Mesothelial cell of epicardium (in vitro differentiated cells): ENCODE measurements at places on chromosomes 4 and X. TPM values are rescaled to one million over a fixed set of nuclear protein-coding genes. Genes with fewer than 3 reads are reported as not detected.
A peak's percentile ranks its signal among the peaks of the same experiment; 100 is the strongest.

DNA sequence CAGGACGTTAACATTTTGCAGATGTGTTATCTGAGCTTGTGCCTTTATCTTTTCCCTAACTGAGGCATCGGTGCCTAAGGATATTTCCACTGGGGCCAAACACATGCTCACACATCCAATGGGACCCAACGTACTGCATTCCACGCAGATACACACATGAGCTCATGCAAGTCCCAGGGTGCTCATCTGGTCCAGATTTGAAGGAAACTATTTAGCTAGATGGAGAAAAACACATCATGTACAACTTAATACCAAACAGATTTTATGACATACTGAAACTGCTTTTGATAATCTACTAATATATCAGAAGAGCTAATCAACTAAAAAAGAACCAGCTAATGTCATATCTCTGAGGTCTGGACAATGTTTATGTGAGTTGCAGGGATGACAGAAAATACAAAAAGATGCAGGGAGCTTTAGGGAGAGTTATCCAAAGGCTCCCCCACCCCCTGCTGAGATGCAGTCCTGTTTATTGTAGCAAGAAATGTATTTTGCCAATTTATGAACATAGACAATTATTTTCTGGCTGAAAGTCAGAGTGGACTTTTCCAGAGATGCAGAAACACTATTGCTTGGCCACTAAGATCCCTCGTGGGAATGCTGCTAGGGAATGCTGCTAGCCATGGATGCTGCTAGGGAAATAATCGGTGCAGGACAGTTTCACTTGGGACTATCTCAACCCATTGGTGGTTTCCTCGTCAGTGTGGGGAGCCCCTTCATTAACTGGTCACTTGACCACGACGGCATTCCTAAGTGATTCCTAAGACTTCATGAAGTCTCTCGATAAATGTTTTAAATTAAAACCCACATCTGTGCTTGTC, 172.8 kb downstream of the SMIM20 start:
- peaks cover 34% of the 10 kb centered on the region for H3K4me1 ChIP-seq
- no peak for DNase-seq
- H3K36me3 ChIP-seq: peaks cover 6% of the 10 kb centered on the region
- H3K27ac ChIP-seq: no peak overlapping the region
- no peak overlapping the region for H3K4me3 ChIP-seq
- H3K27me3 ChIP-seq: no peaks in the 10 kb centered on the region

DNA sequence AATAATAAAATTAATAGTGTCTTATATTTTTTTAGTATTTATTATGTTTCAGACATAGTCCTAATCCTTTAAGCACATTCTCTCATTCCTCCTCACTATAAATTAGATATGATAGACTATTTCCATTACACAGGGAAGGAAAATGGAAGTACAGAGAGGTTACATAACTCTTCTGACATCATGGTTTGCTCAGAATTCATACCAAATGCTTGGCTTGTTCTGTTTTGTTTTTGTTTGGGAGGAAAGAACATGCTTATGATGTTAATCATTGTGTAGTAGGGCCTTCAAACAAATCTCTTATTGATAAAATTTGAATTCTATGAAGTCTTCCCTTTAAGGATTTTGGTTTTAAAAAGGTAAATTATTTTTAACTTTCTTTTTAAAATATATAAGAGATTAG, 59.5 kb downstream of the RXFP1 start:
- H3K4me3 ChIP-seq: no peak overlapping the region
- H3K4me1 ChIP-seq: peaks cover 3% of the 10 kb centered on the region
- no peak for DNase-seq
- H3K27me3 ChIP-seq: no peaks in the 10 kb centered on the region

GRCh38 chr4:104490770-104491480, 3.8 kb downstream of the CXXC4 start:
- H3K4me3 ChIP-seq: peak overlapping the region; percentile 88
- peak overlapping the region; percentile 90 for H3K27ac ChIP-seq
- peaks cover 2% of the 10 kb centered on the region for H3K27me3 ChIP-seq
- peak; percentile 74 for DNase-seq
- H3K4me1 ChIP-seq: peaks cover 67% of the 10 kb centered on the region
- no peaks in the 10 kb centered on the region for H3K36me3 ChIP-seq

DNA sequence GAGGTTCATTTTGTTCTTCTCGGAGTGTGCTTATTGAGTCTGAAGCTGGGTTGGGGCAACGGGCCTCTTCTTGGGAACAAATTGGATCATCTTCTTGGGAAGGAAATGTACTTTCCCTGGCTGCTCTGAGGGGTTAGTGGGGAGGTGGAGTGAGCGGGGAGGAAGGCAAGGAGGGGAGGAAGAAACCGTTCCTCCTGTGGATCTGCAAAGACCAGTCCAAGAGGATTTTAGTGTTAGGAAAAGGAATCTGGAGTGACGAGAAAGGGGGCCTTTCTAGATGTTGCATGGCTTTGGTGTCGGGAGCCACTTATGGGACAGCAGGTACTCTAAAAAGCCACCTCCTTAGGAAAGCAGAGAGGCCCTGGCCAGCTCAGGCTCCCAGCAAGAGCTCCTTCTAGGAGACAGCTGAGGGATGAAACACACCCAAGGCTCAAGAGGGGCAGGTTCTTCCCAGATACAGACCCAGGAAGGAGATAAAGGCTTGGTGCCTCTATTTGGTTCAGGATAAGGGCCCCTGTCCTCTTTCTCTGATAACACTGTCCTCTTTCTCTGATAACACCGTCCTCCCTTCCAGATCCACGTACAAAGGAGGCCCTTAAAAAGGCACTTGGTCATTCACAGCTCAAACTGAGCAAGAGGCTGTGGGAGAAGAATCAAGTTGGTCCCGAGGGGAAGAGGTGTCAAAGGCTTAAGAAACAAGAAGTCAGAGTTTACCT, 451 bp downstream of the SOD3 start:
- DNase-seq: no peak
- H3K4me3 ChIP-seq: peak overlapping the region; percentile 48
- peaks cover 18% of the 10 kb centered on the region for H3K4me1 ChIP-seq
- H3K36me3 ChIP-seq: no peaks in the 10 kb centered on the region
- peaks cover 44% of the 10 kb centered on the region for H3K27me3 ChIP-seq

DNA sequence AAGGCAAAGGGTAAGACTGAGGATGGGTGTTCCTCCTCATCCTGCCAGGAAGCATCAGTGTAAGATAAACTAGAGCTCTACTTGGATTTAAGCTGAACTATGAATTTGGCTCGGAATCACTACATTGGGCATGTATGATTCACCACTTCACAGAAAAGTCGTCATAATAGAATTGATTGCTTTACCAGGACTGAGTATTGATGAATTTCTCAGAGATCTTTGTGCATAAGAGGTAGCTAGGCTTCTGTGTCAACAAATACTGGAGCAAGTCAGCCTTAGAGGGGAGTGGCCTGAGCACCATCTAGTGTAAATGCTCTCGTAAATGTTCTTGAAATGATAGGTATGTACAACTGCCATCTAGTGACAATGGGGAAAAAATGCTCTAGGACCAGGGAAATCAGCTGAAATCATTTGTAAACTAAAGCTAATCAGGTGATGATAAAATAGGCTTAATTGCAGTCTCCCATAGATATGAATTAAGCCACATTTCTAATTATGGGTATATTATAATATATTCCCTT, 309.5 kb upstream of the FMR1 start:
- H3K4me3 ChIP-seq: no peak overlapping the region
- no peak overlapping the region for H3K27ac ChIP-seq
- DNase-seq: no peak
- H3K27me3 ChIP-seq: no peaks in the 10 kb centered on the region
- H3K36me3 ChIP-seq: no peaks in the 10 kb centered on the region
- no peaks in the 10 kb centered on the region for H3K4me1 ChIP-seq

GRCh38 chrX:33970028-33970967, 161.8 kb downstream of the FAM47A start:
- no peak for DNase-seq
- peaks cover 13% of the 10 kb centered on the region for H3K4me1 ChIP-seq
- peaks cover 6% of the 10 kb centered on the region for H3K36me3 ChIP-seq
- no peaks in the 10 kb centered on the region for H3K27me3 ChIP-seq

DNA sequence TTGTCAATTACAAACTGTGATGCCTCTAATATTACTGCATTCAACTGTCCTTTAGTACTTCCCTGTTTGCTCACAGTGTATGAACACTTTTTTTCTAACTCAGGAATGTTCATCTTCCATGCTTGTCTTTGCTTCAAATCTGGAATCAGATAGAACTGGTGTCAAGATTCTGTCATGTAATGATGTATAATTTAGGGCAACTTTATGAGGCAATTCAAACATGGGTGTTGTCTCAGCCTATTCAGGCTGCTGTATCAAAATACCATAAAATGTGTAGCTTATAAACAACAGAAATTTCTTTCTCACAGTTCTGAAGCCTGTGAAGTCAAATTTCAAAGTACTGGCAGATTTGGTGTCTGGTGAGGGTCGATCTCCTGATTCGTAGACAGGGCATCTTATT, 1012.9 kb downstream of the RAB28 start:
- DNase-seq: no peak
- no peaks in the 10 kb centered on the region for H3K4me1 ChIP-seq
- no peaks in the 10 kb centered on the region for H3K27me3 ChIP-seq
- H3K4me3 ChIP-seq: no peak overlapping the region
- no peak overlapping the region for H3K27ac ChIP-seq
- H3K36me3 ChIP-seq: no peaks in the 10 kb centered on the region

DNA sequence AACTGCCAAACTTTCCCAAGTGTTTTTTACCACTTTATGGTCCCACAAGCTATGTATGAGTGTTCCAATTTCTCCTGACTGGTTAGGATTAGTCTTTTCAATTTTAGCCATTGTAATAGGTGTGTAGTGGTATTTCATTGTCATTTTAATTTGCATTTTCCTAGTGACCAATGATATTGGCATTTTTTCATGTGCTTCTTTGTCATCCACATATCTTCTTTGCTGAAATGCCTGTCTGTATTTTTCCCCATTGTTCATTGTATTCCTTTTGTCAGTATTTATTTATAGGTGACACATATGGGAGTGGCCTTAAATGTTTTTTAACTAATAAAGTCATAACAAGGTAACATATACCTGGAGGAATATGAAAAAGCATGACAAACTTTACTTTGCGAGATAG, 9.2 kb upstream of the UBE2D3 start:
- no peaks in the 10 kb centered on the region for H3K27me3 ChIP-seq
- no peak overlapping the region for H3K4me3 ChIP-seq
- H3K4me1 ChIP-seq: peaks cover 19% of the 10 kb centered on the region
- H3K36me3 ChIP-seq: no peaks in the 10 kb centered on the region

GRCh38 chrX:37905436-37906147, 58.2 kb upstream of the DYNLT3 start:
- H3K4me3 ChIP-seq: peak overlapping the region; percentile 72
- peak overlapping the region; percentile 21 for H3K27ac ChIP-seq
- no peaks in the 10 kb centered on the region for H3K36me3 ChIP-seq
- peak; percentile 23 for DNase-seq
- H3K27me3 ChIP-seq: no peaks in the 10 kb centered on the region
- peaks cover 5% of the 10 kb centered on the region for H3K4me1 ChIP-seq

DNA sequence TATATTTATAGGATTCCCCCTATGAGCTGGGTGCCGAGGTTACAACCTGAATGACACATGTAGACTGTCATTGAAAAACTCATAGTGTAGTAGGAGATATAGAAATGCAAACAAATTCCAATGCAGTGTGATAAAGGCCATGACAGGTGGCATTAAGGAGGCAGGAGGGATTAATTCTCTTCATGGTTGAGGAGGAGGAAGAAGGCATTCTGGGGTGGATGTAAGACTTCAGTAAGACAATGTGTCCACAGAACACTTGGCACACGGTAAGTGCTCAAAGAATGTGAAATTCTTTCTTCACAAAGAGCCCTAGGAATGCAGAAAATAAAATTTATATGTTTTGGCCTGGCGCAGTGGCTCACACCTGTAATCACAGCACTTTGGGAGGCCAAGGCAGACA, 136.5 kb downstream of the RBM47 start:
- DNase-seq: no peak
- peaks cover 21% of the 10 kb centered on the region for H3K4me1 ChIP-seq
- no peak overlapping the region for H3K4me3 ChIP-seq
- H3K27me3 ChIP-seq: no peaks in the 10 kb centered on the region

DNA sequence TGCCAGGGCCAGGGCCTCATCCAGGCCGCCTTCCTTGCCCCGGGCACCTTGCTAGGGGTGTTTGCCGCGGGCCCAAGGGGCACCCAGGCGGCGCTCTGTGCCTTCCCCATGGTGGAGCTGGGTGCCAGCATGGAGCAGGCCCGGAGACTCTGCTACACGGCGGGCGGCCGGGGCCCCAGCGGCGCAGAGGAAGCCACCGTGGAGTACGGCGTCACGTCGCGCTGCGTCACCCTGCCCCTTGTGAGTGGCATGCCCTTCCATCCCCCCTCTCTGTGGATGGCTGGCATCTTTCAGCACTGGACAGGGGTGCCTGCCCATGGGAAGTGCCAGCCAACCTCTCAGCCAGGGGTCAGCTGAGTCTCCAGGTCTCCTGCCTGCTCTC, 3.6 kb downstream of the PLXNB3 start:
- no peak overlapping the region for H3K27ac ChIP-seq
- no peak for DNase-seq
- no peak overlapping the region for H3K4me3 ChIP-seq
- no peaks in the 10 kb centered on the region for H3K36me3 ChIP-seq
- no peaks in the 10 kb centered on the region for H3K27me3 ChIP-seq
- peaks cover 10% of the 10 kb centered on the region for H3K4me1 ChIP-seq

DNA sequence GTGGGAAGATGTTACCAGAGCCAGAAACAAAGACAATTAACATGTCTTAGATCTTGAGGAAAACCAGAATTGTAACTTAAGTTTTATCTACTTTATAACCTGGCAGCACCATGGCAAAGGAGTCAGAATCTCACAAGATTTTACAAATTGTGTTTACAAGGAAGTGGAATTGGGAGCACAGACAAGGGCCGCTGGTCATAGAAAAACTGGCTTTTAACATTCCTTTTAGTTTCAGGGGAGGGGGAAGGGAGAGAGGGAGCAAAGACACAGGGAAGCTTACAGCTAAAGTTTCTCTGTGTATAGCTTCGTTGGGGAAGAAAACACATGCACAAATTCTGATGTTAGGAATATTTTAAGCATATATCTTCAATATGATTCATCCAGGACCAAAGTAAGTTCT, 10.3 kb upstream of the UGT2B11 start:
- no peaks in the 10 kb centered on the region for H3K36me3 ChIP-seq
- DNase-seq: no peak
- H3K4me1 ChIP-seq: peaks cover 12% of the 10 kb centered on the region
- H3K4me3 ChIP-seq: no peak overlapping the region

The GPRIN3 gene
- total RNA-seq: 1.4 to 1.6 TPM (median 1.5 TPM) in 3 replicates

The ARMCX1 gene
- total RNA-seq: 24.8 to 25.1 TPM (median 25.0 TPM) in 3 replicates

The HOPX gene
- 2.7 to 3.3 TPM (median 3.1 TPM) in 3 replicates for total RNA-seq

The ARAP2 gene
- 15.4 to 16.6 TPM (median 16.0 TPM) in 3 replicates for total RNA-seq

The LONRF3 gene
- 0.97 to 1.6 TPM (median 1.3 TPM) in 3 replicates for total RNA-seq
